ENCODE measurements at places on chromosomes 16 and 17. TPM values are rescaled to one million over a fixed set of nuclear protein-coding genes. Genes with fewer than 3 reads are reported as not detected.

Gene MEIOB
- not detected for total RNA-seq

Gene EIF4A3
- 124 TPM for total RNA-seq

Gene TLE7
- total RNA-seq, result not detected

Gene GPR142
- not detected for total RNA-seq

Gene NPIPA2
- total RNA-seq, result 2.1 TPM

Gene ALOX12B
- total RNA-seq, result 1.6 TPM

Gene SCARF1
- total RNA-seq, result 7.6 TPM

Gene PLLP
- total RNA-seq, result 14.2 TPM

Gene GP1BA
- not detected for total RNA-seq

Gene UMOD
- not detected for total RNA-seq

Gene KRTAP4-9
- total RNA-seq, result not detected

Gene IGF2BP1
- 74.0 TPM for total RNA-seq

Gene HOXB8
- not detected for total RNA-seq

Gene SAMD14
- total RNA-seq, result 2.8 TPM

Gene CCDC78
- total RNA-seq, result 16.5 TPM

Gene ADORA2B
- 10.5 TPM for total RNA-seq

Gene IRX6
- total RNA-seq, result 0.09 TPM

Gene EXOSC6
- total RNA-seq, result 26.8 TPM
